AG10803 (cell line): ENCODE measurements at places on chromosomes 4 and X.

GRCh38 chr4:37836838-37837440, 10.5 kb downstream of the PGM2 start:
- DNase-seq: no peak

- DNase-seq: no peak
Observed at GRCh38 chr4:29051381-29051965, 1668.7 kb upstream of the PCDH7 start.

DNA sequence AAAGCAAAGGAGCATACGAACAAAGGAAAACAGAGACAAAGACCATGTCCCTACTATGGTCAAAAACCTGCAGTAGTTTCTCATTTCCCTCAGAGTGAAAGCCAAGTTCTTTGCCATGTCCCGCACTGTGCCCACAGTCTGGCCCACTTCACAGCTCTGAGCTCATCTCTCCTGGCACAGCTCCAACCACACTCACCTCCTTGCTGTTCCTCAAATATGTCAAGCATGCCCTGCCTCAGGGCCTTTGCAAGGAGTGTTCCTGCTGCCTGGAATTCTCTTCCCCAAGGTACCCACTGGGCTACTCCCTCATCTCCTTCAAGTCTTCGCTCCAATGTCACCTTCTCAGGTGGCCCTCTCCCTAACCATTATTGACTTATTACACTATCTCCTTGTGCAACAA, 72.1 kb downstream of the COX18 start:
- peak; percentile 13 for DNase-seq

- DNase-seq: no peak
Observed at GRCh38 chr4:133618963-133619362, 469.9 kb downstream of the PCDH10 start.

GRCh38 chr4:38514465-38515146, 149.4 kb upstream of the KLF3 start:
- no peak for DNase-seq

DNA sequence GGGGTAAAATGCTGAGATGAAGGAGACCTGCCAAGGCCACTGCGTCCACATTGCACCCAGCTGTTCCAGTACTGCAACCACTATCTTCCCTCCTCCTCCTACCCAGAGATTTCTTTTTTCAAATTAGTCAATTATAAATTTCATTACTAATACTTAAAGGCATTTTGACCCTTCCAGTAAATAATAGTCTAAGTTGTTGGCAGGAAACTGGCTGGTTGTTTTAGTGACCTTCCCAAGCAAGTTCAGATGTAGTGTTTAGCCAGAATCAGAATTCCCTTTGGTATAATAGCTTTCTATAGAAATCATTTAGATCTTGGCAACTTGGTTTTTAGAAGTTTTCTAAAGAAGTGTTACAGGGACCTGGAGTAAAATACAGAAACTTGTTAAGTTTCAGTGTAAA, 66.0 kb downstream of the AASDH start:
- no peak for DNase-seq

- DNase-seq: no peak
Observed at GRCh38 chrX:56068274-56068758, 163.8 kb upstream of the KLF8 start.

- DNase-seq: no peak
Observed at GRCh38 chr4:79209822-79210635, 115.8 kb downstream of the NAA11 start.

DNA sequence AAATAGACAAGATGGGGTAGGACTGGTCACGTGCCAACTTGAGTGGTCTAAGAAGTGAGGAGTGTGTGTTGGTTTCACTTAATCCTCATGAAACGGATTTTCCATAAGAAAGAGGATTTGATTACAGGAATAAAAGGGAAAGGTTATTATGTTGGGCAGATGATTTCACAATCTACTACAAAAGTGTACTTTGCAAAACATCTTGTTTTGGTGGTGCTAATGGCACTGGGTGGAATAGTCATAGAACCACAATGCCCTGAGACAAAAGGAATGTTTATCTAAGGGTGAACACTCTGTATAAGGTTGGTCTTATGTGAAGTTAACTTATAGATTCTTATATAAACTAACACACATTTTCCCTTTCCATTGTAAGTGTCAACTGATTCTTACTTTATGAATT, 45.6 kb downstream of the GLUD2 start:
- no peak for DNase-seq

DNA sequence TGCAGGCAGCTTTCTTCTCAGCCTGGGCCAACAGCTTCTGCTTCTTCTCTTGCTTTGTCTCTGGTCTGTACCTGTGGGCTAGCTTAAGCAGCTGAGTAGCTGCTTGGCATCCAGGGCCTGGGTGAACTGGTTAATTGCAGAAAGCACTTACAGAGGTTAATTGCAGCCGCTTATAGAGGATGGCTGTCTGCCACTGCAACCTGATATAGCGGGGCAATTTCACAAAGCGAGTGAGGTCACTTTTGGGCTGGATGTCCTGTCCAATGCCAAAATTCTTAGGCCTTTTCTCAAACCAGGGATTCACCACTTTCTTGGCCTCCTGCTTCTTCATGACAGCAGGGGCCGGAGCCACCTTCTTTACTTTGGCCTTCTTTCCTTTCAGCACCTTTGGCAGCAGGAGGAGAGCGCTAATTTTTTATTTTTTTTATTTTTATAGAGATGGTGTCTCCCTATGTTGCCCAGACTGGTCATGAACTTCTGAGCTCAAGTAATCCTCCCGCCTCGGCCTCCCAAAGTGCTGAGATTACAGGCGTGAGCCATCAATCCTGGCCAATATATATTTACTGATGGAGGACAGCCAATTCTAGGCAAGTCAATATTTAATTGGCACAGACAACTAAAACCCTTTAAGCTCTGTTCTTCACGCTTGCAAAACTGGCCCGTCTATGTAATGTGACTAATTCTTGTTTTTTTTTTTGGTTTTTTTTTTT, 61.0 kb downstream of the ENOPH1 start:
- DNase-seq: no peak

DNA sequence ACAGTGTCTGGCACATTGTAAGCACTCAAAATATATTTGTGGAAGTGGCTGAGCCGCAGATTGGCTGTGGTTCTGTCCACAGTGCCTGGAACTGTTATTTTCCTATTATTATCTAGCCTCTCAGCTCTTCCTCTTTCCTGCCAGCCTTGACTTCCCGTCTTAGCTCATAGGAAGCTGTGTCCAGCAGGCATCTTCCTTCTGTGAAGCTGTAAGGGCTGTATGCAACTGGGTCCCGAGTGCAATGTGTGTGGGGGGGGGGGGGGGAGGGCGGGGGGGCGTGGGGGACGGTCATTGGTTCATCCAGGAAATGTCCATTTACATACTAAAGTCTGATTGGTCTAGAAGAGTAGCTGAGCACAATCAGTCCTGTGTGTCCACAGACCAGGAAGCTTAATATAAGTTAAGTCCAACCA, 210.7 kb downstream of the PDGFRA start:
- DNase-seq: peak; percentile 60

DNA sequence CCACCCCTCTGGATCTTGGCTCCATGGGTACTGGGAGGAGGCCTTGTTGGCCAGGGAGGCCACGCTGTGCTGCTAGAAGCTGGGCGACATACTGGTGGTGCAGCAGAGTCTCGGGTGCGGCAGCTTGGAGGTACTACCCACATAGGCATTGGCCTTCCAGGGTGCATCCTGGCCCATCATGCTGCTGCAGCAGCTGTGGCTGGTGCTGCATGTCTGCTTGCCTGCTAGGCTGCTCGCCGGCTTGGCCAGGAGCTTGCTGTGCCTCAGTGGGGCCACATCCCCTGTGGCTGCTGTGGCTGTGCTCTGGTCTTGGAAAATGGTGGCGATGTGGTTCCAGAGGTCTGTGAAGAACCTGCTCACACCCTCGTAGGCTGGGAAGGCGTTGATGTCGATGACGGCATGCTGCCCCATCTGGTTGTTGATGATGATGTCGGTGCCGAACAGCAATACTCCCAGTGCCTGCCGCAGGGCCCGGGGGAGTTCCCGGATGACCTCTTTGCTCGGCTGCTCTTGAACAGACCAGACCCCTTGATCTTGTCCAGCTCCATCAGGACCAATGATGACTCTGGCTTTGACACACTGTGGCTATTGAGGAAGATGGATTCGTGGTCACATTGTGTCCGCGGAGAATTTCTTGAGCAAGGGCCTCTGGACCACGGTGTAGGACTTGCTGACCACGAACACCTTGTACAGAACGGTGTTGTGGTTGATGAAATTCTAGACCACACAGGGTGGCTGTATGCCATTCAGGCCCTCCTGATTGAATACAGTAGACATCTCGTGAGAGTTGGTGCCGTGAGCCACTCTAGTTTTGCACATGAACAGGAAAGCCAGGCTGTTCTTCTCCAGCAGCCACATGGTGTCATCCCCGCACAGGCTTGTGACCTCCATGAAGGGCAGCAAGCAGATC, 11.8 kb downstream of the RBM10 start:
- DNase-seq: no peak

GRCh38 chr4:42865572-42866189, 26.8 kb upstream of the GRXCR1 start:
- DNase-seq: peak; percentile 52

GRCh38 chr4:37982736-37983135, 22.5 kb downstream of the PTTG2 start:
- DNase-seq: no peak

DNA sequence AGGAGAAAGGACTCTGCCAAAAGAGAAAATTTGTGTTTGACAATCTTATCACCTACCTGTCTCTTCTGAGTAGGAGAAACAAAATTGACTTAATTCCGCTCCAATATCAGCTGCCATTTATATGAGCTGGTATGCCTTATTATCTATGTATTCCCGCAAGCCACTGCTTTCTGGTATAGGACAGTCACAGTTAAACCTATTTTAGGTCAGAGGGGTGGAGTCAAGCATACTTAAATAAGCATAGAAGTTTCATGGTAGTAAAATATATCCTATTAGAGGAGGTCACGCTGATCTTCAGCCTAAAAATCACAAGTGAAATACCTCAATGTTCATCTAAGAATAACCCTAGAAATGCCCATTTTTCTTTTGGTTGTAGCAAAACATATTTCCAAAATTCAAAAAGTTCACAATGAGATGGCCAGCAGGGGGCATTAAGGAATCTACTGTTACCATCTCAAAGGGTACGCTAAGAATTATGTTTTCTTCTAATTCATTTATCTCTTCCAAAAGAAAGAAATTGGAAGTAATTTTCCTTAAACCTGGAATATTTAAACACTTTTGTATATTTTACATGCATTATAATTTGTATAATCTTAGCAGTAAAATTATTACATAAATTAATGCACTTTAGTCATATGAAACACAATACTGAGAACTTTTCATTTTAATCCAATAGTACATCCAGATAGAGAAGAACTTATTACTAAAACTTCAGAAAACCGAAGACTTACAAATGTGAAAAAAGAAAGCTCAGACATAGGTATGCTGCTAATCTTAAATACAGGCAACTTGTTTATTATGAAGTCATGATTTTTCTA, 10.5 kb downstream of the PPAT start:
- DNase-seq: peak; percentile 42

- no peak for DNase-seq
Observed at GRCh38 chrX:56130436-56130835, 101.7 kb upstream of the KLF8 start.
